Left renal pelvis (tissue), 4 donors: ENCODE measurements at places on chromosomes 16 and 17. TPM values are rescaled to one million over a fixed set of nuclear protein-coding genes. Genes with fewer than 3 reads are reported as not detected.

Gene CSH1
- polyA plus RNA-seq: not detected

DNA sequence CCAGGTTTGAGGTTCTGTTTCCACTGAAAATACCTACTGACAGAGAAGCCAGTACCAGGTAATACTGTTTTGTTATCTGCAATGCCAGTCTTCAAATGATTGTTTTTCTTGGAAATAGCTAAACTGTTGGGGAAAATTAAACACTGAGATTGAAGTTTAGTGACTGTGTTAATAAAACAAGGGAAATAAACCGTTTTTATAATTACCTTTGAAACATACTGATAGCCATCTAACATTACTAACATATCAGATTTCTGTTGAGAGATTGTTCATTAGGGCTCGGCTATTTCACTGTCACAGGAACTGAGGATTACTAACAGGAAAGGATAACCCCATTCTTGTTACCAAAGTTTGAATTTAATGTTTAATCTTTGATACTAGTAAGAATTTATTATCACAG, 42.1 kb downstream of the CYB5B start:
- DNase-seq: no peak

- DNase-seq: no peak
Observed at GRCh38 chr17:19762515-19762961, 14.4 kb upstream of the ALDH3A1 start.

- no peak for DNase-seq
Observed at GRCh38 chr16:2712546-2712945, 7.5 kb downstream of the PRSS27 start.

Gene KRT33B
- polyA plus RNA-seq: not detected

DNA sequence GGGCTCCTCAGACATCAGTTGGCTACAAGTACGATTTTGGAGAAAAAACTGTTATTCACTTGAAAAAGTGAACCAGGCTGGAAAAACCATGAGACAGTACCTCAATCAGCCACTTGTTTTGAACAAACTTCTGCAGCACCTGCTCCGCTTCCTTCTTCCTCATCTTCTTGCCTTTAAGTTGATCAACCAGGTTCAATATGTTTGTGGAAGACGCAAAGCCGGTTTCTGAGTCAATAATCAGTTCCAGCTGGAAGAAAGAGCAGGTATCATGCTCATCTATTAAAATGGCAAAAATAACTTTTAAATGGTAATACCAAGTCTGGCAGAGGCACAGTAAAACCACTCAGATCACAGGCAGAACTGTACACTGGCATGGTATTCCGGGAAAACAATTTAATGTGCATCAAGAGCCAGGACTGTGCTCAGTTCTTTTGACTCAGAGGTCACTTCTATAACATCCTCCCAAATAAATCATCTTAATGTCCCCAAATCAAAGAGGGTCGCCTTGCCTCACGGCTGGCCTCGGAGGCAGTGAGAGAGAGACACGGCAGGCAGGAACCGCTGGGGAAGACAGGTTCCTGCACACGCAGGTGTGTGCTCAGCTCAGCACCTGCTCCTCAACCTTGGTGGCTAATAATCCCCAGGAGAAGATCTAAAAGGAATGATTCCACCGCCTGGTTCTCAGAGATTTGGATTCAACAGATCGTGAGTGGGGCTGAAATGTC, 29.7 kb downstream of the KDM8 start:
- DNase-seq: no peak

- DNase-seq: no peak
Observed at GRCh38 chr17:2018716-2019510, 6.2 kb downstream of the RTN4RL1 start.

DNA sequence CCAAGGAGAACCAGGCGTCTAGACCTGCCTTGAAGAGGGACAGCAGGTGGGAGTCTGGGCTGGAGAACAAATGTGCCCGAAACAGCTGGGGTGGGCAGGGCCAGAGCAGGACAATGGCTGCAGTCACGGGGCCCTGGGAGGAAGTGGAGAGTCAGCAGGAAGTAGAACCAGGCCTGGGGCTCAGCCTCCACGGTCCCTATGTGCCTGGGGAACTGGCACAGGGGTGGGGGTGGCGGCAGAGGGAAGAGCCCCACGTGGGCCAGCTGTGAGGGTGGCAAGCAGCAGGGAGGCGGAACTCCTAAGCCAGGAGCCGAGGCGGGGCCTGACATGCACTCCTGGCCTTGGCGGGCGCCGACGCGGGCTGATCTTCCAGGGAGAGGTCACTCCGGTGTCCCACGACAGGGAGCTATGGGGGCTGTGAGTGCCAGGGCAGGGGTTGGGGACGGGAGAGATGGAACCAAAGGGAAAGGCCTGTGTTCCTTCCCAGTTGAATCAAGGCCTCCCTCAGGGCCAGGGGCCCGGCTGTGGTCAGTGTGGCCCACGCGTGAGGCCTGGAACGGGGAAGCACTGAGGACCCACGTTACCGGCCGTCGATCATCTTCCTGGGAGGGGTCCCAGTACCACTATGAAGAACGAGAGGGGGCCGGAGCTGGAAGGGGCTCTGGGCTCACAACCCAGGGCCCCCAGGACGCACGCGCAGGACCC, 42.7 kb downstream of the TIMM22 start:
- DNase-seq: no peak

Gene AFMID
- 58.1 TPM for polyA plus RNA-seq

DNA sequence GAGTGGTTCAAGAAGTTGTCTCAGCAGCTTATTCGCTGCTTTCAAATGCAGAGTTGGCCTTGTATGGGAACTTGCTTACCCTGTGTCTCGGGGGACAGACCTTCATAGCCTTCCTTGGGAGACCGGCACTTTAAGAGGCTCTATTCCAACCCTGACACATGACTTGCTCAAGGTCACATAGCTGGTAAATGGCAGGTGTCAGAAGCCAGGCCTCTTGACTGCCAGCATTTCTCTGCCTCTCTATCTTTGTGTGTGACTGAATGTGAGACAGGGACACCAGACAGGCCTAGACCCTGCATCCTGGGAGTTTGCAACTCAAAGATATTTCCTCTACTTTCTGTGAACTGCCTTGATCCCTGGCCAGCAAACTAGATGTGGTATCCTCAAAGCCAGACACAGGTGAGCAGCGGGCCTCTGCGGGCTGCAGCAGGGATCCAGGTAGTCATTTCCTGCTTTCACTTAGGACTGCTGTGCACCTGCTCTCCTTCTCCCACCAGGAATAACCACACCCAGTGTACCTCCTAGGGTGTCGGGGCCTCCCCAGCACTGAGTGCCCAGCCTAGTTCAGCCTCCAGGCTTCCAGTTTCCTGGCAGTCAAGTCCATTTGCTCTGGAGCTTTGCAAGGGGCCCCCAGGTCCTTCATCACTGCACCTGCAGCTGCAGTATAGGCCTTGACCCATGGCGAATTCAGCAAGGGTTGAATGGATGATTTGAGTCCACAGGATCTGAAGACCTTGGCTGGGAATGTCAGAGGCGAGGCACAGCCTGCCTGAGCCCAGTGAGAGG, 116.6 kb upstream of the TNRC6C start:
- no peak for DNase-seq

Gene C17orf113
- polyA plus RNA-seq: 3.2 TPM

Gene HOXB4
- polyA plus RNA-seq: 20.3 TPM

Gene KRTAP2-1
- not detected for polyA plus RNA-seq

- DNase-seq: no peak
Observed at GRCh38 chr17:63686138-63686685, 13.7 kb downstream of the LIMD2 start.

Gene TMEM238L
- 2.4 TPM for polyA plus RNA-seq

- DNase-seq: no peak
Observed at GRCh38 chr17:3963237-3964201, 718 bp downstream of the ATP2A3 start.

Gene KRTAP4-16
- polyA plus RNA-seq: not detected

DNA sequence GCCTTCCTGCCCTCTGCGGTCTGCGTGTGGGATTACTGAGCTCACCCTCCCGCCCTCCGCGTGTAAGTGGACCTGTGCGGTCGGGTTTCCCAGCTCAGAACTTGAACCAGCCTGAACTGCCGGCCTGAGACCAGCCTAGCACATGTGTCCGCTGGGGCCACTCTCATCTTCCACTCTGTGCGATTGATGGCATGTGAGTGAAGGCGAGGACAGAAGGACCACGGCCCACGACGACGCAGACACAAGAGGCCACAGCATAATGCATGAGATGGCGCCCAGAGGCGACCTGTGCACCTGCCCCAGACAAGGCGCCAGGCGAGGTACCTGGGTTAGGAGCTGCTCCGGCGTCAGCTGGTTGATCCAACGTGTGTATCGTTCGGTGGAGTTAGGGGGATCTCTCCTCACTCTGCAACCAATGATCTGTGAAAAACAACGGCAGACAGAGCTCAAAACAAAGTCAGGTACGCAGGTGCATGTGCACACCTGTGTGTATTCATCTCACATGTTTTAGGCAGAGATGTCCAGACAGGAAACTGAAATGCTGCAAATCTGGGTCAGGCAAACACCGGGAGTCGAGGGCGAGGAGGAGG, 74.5 kb upstream of the METRNL start:
- DNase-seq: no peak

DNA sequence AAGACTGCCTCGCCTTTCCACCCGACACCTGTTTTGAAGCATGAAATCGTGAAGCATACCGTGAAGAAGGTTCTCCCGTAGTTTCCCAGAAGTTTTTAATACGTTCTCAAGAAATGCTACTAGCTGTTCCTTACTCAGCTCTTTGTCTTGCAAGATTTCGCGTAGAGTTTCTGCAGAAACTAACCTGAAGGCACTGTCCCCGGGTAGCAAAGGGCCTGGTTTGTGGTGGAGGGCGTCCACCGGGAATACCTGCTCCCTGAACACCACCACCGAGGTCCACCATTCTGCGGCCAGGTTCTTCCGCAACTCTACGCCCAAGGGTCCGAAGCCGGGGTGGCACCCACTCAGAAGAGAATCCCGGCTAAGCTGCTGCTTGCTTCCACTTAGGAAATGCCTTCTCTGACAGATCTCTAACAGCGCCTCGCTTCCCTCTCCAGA, 487 bp downstream of the POLG2 start:
- no peak for DNase-seq

DNA sequence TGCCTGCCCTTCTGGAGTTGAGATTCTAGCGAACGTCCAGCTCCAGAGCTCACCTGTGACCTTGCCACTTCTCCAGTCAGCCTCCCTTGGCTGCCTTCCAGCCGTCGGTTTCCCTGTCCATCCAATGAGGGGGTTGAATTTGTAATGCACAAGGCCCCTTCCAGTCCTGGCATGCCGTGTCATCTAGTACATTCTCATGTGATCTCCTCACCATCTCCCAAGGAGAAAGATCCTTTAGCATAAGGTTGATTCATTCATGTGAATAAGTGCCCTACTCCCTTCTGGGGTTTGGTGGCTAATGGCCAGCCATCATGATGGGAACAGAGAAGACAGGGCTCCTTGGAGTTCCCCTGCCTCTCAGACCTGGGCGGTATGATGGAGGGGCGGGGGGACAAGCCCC, 18.9 kb upstream of the ABCC3 start:
- DNase-seq: no peak

- DNase-seq: no peak
Observed at GRCh38 chr16:14958970-14959369, 15.9 kb upstream of the PDXDC1 start.

DNA sequence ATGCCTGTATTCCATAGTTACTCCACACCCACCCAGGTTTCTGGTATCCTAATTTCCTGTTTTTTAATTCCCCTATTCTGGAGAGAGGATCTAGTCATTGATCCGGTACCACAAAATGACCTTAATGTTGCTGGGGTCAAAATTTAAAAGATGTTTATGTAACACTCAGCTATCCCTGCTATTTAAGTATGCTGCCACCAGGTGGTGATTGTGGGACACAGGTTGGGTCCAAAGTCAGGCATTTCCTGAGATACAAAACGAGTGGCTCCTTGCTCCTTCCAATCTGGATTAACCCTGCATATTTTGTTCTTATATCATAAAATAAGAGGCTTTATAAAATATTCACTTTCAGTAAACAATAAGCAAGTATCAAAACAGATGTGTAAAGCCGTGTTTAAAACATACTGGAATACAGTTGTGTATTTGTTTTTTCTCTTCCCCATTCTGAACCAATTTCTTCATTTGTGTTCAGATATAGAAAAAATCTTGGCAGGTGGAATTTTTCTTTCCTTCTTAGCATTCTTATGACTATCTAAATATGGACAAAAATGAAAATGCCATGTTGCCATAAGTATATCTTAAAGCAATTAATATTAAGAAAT, 16.3 kb downstream of the HS3ST4 start:
- no peak for DNase-seq

DNA sequence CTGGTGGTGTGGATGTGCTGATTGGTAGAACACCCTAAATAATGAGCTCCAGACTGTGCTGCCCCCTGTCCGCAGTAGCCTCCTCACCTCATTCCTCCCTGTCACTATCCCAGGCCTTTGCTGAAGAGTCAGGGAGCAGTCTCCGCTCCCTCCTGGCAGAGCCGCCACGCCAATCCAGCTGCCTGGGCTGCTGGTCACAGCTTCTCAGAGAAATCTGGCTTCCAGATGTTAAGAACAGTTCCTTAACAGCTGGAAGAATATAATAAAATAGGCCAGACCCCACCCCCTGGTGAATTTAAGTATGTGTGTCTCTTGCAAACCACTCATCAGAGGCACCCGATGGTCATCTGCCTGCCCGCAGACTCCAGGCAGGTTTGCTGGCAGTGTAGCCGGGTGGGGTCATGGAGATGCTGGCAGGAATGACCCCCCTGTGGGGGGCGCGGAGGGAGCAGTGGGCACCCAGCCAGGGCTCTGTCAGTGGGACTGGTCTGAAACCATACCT, 161.0 kb downstream of the CCDC182 start:
- DNase-seq: no peak

Gene UMOD
- polyA plus RNA-seq: 223 TPM

DNA sequence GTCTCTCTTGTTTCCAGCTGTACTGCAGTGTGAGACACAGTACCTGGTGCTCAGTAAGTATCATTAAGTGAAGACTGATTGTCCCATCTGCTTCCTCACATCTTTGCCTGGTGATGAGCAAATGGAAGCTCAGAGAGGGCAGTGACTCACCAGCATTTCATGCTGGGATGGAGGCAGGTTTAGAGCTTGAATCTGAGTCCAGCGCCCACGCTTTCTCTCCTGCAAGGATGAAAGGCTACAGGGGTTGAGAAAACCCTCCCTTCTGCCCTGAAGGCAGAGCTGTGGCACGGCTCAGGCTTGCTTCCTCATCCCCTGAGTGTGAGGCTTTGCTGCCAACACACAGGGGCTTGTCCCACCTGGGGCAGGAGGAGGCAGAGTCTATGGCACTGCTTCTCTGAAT, 1.5 kb upstream of the RNF112 start:
- DNase-seq: no peak

DNA sequence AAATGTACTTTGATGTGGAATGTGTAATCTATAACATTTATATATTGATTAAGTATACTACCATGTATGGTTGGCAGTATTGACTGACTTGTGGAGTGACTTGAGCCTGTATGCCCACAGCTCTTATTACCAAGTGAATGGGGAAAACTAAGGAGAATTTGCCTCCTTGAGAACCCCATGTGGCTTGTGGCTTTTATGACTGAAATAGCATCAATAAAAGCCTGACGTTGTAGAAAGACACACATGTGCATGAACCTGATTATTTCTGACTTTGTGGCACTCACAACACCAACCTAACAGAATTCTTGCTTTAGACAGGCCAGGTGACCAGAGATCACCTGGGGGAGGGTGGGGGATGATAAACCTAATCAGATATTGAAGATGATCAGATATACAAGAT, 2.1 kb upstream of the LRRC75A start:
- no peak for DNase-seq

Gene MAP2K3
- 17.6 TPM for polyA plus RNA-seq

Gene KRT16
- polyA plus RNA-seq: not detected

Gene PRAC1
- not detected for polyA plus RNA-seq
